ENCODE measurements at places on chromosomes 12 and 14. TPM values are rescaled to one million over a fixed set of nuclear protein-coding genes. Genes with fewer than 3 reads are reported as not detected.

The RGS6 gene
- 0.34 TPM for total RNA-seq

The GDF3 gene
- total RNA-seq, result not detected

The PLBD1 gene
- 1.1 TPM for total RNA-seq

The ERP27 gene
- 0.29 TPM for total RNA-seq

The APOF gene
- total RNA-seq, result not detected

The KRT73 gene
- not detected for total RNA-seq

The PAPLN gene
- total RNA-seq, result 9.1 TPM

The REC8 gene
- 33.5 TPM for total RNA-seq

The PLEKHD1 gene
- 0.05 TPM for total RNA-seq

DNA sequence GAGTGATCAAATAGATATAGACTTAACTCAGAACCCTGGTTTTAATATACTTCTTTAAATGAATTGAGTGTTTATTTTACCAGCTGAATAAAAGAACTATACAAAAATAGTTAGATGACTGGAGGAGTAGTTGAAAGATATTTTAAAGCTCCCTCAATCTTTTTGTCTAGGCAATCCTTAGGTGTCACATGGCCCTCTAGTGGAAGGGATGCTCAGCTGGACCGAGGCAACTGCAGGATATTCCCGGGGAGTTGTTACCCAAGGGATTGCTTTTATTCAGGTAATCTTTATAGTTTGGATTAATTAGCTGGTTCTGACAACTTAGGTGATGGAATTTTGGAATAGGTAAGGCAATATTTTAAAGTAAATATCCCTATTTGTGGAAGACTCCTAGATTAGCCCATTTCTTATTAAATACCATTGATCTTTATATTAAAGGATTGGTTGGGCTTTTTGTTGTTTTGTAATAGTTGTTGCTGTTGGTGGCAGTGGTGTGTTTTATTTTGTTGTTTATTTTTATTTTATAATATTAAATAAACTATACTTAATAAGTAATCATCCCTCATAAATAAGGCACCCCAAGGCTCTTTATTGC, 57.1 kb downstream of the ZDHHC17 start:
- peak; percentile 22 for DNase-seq

- DNase-seq, result peak; percentile 1
Observed at GRCh38 chr12:98002887-98003493, 512.4 kb upstream of the TMPO start.

- no peak for DNase-seq
Observed at GRCh38 chr12:6425590-6426531, 18.9 kb upstream of the CD27 start.

DNA sequence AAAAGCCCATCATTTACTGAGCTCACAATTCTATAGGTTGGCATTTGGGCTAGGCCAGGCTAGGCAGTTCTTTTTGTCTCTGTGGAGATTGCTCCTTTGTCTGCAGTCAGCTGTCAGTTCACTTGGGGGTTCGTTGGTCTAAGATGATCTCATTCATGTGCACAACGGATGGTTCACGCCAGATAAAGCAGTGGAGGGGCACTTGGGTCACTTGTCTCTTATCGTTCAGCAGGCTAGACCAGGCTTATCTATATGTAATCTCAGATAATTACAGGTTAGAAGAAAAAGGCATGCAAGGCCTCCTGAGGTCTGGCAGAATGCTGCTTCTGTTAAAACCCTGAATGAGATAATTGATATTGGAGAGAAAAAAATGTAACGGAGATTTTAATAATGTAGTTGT, 119.0 kb upstream of the ATP2B1 start:
- no peak for DNase-seq

DNA sequence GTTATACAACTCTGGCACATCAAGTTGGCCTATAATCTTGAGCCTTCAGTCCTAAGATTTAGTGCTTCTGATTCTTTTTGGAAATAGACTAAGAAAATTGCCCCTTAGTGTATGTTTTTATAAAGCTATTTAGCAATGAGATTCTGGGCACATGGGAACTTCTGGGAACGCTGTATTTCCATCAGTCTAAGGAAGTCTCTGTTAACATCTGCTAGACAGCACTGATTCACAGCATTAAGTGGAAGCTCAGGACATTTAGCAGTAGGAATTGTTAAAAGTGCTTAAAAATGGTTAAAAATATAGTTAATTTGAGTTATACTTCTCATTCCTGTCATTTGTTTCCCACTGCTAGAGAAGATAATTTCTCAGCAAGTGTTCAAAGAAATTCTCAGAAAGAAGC, 579.1 kb downstream of the SLC16A7 start:
- DNase-seq, result peak; percentile 18

DNA sequence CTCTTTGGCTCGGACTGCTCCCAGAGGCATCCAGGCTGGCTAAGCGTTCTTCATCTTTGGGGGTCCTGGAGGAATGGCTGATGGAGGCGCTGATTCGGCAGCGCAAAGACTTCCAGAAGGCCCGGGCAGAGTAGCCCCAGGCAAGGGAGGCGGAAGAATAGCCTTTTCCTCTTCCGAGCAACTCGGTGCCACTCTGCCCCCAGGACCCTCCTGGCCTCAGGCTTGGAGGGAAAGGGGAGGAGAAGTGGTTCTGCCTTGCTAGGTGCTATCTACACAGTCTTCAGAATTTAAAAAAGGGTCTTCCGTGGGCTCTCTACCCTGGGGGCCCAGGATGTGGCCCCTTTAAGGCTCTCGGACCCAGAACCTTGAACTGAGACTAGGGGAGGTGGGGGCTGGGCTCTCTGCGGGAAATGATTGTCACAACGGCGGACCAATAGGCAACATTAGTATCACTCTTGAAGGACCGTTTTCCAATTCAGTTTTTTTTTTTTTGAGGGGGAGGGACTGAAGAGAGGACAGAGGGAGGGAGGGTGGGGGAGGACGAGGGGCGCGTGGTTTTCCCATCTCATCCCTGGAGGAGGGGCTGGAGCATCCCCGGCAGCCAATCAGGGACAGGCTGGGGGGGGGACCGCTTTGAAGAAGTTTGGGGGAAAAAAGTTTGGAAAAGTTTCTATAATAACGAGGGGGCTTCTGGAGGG, at the start of gene NFATC4:
Gene NFATC4, plus strand, starts transcription at position 671 of the 698 bp plus-strand sequence. CDS start 157 bp downstream, outside the sequence.
- DNase-seq, result peak; percentile 88

GRCh38 chr14:101627915-101628262, 66.6 kb downstream of the DIO3 start:
- no peak for DNase-seq

DNA sequence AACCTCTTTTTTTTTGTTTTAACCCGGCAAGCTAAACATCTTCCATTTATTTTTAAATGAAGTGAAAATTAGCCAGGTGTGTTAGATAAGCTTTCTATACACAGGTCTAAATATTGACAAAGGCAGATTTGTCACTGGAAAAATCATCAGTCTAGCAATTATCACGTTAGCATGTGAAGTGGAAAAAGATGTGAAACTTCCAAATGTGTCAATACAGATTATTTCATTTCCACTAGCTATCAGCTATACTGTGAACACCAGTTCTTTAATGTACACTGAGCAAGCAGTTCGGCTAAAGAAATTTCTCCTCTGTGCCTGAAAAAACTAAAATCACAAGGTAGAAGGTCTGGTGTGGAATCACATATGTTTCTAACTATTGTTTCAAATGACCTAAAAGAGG, 96.6 kb upstream of the G2E3 start:
- DNase-seq, result no peak

DNA sequence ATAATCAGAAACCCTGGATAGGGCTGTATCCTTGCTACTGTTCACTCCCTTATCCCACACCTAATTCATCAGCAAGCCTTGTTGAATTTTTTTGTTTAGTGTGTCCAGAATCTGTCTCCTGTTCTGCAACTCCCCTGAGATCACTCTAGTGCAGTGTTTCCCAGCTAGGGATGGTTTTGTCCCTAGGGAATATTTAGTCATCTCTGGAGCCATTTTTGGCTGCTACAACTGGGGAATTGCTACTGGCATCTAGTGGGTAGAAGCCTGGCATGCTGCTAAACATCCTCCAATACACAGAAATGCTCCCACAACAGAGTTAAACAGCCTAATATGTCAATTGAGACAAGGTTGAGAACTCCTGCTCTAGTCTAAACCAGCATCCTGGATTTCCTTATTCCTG, 248.0 kb downstream of the NPAS3 start:
- no peak for DNase-seq

DNA sequence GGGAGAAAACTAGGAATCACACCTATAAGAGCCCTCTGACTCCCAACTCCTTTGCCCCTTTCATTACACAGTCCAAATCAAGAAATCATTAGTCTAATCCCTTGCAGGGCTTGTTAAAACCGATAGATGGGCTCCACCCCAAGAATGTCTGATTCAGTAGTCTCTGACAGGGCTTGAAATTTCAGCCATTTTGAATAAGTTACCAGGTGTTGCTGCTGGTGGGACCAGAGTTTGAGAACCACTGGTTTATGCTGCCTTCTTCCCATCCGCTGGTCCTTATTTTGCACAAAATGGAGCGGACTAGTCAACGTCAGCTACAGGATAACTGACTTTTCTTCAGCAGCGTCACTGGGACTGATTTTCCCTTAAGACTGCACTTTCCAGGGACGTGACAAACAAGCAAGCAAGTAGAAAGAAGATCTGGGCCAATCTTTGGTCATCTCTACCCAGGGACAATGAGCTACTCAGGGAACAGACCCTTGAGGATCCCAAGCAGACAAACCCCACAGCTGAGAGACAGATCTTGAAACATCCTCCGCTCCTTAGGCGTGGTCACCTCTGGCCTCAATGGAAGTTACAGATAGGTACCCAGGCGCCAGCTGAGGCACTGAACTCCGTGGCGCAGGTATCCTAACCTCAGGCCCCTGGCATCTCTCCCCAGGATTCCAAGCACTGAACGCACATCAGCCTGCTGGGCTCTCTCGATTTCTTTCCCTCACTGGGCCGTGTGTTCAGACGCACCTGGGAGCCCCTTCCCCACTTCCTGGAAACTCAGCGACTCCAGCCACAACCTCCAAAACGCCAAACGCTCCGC, 900 bp downstream of the KCTD10 start:
- no peak for DNase-seq

DNA sequence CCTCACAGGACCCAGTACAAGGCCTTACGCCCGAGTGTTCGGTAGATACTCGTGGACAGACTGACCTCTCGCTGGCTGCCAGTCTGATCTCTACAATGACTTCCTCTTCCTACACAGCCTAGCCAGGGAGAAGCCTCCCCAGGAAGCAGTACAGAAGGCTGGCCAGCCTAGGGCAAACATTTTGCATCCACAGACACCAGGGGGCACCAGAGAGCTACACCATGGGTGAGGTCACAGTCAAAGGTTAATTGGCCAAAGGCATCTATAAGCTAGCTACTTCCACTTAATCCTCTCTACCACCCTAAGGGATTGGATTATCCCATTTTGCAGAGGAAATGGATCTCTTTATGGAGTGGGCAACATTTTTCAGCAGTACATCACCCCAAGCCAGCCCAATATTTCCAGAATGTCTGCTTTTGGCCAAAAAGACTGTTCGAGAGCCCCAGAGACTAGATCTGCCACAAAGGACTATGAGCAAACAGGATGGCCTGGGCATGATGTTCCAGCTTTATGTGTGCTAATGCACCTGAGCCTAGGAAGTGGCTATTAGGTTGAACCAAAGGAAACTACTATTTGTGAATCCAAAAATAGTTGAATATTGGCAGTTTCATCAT, 14.6 kb upstream of the PNMA1 start:
- DNase-seq, result no peak

- no peak for DNase-seq
Observed at GRCh38 chr12:130073721-130074120, 88.5 kb upstream of the FZD10 start.
